ENCODE measurements at places on chromosomes 5 and 9.

GRCh38 chr9:128150594-128151308 lies 1.5 kb downstream of the LCN2 start:
- DNase-seq: no peak

DNA sequence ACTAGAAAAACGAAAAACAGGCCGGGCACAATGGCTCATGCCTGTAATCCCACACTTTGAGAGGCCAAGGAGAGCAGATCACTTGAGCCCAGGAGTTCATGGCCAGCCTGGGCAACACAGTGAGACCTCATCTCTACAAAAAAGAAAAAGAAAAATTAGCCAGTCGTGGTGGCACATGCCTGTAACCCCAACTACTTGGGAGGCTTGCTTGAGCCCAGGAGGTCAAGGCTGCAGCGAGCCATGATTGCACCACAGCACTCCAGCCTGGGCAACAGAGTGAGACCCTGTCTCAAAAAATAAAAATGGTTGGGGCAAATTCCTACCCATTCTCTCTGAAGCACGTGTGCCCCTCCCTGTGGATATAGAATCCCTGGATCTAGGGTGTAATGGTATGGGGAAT lies 8.4 kb upstream of the CFAP157 start:
- no peak for DNase-seq

GRCh38 chr9:98255061-98255577 lies 330 bp downstream of the TBC1D2 start:
- peak; percentile 65 for DNase-seq

DNA sequence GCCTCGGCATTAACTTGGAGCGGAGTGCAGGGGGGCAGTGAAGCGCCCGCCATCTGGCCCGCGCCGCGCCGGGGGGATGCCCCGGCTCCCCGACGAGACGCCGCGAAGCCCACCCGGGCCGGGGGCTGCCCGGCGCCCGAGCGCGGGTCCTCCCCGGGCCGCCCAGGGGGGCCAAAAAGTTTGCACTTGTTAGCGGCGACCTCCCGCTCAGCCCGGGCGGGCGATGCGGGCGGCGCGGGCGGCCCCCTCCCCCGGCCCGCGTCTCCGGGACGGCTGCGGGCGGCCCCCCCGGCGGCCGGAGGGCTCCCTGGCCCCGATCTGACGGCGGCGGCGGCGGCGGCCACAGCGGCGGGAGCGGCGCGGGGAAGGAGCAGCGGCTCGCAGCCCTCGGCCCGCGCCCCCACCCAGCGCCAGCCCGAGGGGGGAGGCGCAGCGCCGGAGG lies at the start of gene NTNG2:
Gene NTNG2, plus strand, starts transcription at position 316 of the 442 bp plus-strand sequence. CDS start 4,774 bp downstream, outside the sequence.
- no peak for DNase-seq

GRCh38 chr5:18052569-18052968 lies 418.3 kb downstream of the TAF11L14 start:
- DNase-seq: no peak

GRCh38 chr9:16043756-16044578 lies 491.1 kb downstream of the CCDC171 start:
- DNase-seq: no peak

DNA sequence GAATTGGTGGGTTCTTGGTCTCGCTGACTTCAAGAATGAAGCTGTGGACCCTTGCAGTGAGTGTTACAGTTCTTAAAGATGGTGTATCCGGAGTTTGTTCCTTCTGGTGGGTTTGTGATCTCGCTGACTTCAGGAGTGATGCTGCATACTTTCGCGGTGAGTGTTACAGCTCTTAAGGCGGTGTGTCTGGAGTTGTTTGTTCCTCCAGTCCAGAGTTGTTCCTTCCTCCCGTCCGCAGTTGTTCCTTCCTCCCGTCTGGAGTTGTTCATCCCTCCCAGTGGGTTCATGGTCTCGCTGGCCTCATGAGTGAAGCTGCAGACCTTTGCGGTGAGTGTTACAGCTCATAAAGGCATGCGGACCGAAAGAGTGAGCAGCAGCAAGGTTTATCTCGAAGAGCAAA lies 159.6 kb upstream of the ADAMTSL1 start:
- DNase-seq: no peak

DNA sequence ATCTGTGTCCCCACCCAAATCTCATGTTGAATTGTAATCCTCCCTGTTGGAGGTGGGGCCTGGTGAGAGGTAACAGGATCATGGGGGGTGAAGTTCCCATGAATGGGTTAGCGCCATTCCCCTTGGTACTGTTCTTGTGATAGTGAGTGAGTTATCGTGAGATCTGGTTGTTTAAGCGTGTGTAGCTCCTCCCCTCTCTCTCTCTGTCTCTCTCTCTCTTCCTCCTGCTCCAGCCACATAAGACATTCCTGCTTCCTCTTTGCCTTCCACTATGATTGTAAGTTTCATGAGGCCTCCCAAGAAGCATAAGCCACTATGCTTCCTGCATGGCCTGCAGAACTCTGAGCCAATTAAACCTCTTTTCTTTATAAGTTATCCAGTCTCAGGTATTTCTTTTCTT lies 28.8 kb downstream of the C5orf15 start:
- no peak for DNase-seq

- peak; percentile 21 for DNase-seq
These were observed 132.7 kb upstream of the SLC12A2 start for GRCh38 chr5:127950707-127951391.

DNA sequence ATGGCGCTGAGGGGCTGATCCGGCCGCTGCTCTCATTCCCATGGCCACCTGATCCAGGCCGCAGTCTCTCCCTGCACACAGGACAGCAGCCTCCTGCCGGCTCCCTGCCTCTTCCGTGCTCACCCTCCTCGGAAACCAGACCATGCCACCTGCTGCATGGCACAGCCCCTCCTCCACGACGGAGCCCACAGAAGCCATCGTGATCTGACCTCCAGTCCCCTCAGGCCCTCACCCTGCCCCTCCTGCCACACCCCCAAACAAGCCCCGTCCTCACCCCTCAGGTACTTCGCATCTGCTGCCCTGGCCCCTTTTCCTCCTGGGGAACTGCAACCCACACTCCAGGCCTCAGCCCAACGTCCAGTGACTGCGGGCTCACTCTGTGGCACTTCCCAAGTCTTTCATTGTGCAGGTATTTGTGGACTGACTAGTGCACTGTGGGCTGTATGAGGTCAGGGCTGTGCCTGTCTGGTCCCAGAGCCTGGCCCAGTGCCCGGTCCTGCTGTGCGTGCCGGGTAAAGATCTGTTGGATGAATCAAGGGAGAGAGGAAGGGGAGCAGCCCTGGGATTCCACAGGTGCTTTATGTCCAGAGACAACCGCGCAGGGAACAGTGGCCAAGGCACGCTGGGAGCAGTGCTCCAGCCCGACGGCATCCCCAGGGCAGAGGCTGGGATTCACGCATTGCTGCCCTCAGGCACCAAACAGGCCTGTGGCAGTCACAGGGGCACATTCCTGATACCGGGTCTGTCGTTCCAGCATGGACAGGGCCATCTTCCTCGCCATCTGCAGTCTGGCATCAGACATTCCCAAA lies 86.1 kb downstream of the ADAMTS2 start:
- peak; percentile 99 for DNase-seq

- no peak for DNase-seq
These were observed 1568.9 kb upstream of the ACO1 start for GRCh38 chr9:30815585-30815984.

- no peak for DNase-seq
These were observed 30.9 kb upstream of the LPAR1 start for GRCh38 chr9:111069183-111069582.

All from EL (cell line).